ENCODE measurements at places on chromosomes 11 and 22.

DNA sequence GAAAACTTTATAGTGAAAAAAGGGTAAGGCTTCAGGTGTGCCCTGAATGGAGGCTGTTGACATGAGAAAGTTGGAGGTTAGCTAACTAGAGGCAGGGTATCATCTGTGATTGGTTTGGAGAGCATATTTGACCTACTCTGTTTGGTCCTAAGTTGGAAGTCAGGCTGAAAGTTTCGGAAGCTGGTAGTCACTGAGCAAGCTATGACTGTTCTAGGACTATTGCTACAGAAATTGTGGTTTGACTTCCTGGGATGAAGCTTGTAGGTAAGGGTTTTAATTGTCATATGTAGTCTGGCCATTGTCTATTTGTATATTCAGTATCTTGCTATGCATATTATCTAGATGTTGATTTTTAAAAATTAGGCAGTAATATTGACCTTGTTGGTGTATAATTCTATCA lies 565.0 kb downstream of the TMEM135 start:
- H3K27me3 ChIP-seq = no peaks in the 10 kb centered on the region
- H3K27ac ChIP-seq = no peak overlapping the region
- ATAC-seq = no peak
- no peak overlapping the region for H3K4me3 ChIP-seq

GRCh38 chr11:66080055-66080817 lies 10.2 kb downstream of the PACS1 start:
- ATAC-seq = no peak
- H3K4me3 ChIP-seq = peak overlapping the region; percentile 5
- peak overlapping the region; percentile 80 for H3K27ac ChIP-seq
- H3K4me1 ChIP-seq = peaks cover 87% of the 10 kb centered on the region
- peaks cover 27% of the 10 kb centered on the region for H3K36me3 ChIP-seq

DNA sequence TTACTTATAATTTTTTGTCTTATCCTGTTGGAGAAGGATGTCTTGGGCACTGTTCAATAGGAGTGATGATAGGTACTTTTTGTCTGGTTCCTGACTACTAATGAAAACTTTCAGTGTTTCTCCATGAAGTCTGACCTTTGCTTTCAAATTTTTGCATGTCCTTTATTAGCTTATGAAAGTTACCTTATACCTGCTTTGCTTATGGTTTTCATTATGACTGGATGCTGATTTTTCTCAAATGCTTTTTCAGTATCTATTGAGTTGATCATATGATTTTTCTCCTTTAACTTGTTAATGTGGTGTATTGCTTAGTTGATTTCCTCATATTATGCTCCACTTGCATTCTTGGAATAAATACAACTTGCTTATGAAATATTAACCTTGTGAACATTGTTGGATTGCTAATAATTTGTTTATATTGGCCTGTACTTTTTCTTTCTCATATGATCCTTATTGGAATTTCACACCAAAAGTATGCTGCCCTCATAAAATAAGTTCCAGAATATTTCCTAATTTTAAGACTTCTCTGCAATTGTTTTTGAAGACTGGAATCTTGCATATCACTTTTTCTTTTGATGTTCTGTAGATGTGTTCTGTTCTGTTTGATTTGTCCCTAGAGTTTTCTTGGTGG lies 85.0 kb upstream of the SC5D start:
- H3K27ac ChIP-seq = no peak overlapping the region
- peaks cover 5% of the 10 kb centered on the region for H3K4me1 ChIP-seq
- H3K27me3 ChIP-seq = peaks cover 19% of the 10 kb centered on the region
- no peaks in the 10 kb centered on the region for H3K36me3 ChIP-seq
- ATAC-seq = peak; percentile 45
- no peak overlapping the region for H3K4me3 ChIP-seq

DNA sequence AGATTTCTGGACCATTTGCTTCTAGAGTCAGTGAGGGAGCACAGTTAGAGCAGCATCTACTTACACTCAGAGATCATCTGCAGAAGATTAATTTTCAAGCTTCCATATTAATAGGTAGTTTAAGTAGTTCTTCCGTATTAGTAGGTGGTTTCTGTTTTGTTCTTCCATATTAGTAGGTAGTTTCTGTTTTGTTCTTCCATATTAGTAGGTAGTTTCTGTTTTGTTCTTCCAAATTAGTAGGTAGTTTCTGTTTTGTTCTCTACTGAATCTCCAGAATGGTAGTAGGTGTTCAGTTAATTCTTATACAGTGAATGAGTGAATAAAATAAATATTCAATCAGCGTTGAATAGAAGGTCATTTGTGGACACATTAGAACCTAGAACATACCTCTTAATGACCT lies 175.7 kb downstream of the TMEM135 start:
- no peak for ATAC-seq
- no peak overlapping the region for H3K27ac ChIP-seq
- H3K4me1 ChIP-seq = peaks cover 10% of the 10 kb centered on the region
- H3K27me3 ChIP-seq = no peaks in the 10 kb centered on the region
- H3K36me3 ChIP-seq = peaks cover 6% of the 10 kb centered on the region

DNA sequence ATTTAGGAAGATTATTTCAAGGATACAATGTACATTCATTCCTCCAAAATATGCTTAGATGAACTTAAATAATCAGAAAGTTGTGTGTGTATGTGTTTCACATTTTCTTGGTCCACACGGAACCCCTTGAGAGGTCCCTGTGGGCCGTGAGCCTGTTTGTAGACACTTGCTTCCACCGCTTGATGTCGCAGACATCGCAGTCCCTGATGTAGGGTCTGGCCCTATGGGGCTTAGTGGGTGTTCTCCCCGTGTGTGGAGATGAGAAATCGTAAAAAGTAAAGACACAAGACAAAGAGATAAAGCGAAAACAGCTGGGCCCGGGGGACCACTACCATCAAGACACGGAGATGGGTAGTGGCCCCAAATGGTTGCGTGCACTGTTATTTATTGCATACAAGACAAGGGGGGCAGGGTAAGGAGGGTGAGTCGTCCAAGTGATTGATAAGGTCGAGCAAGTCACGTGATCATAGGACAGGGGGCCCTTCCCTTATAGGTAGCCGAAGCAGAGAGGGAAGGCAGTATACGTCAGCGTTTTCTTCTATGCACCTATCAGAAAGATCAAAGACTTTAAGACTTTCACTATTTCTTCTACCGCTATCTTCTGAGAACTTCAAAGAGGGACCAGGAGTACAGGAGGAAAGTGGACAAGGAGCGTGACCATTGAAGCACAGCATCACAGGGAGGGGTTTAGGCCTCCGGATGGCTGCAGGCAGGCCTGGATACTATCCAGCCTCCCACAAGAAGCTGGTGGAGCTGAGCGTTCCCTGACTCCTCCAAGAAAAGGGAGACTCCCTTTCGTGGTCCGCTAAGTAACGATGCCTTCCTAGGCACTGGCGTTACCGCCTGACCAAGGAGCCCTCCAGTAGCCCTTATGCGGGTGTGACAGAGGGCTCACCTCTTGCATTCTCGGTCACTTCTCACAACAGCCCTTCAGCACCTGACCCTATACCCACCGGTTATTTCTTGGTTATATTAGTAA lies 1.2 kb upstream of the APOBEC3C start:
- H3K4me3 ChIP-seq = peak overlapping the region; percentile 38
- peak overlapping the region; percentile 99 for H3K27ac ChIP-seq
- H3K27me3 ChIP-seq = no peaks in the 10 kb centered on the region
- peaks cover 41% of the 10 kb centered on the region for H3K4me1 ChIP-seq
- H3K36me3 ChIP-seq = peaks cover 10% of the 10 kb centered on the region

- no peak overlapping the region for H3K4me3 ChIP-seq
- no peaks in the 10 kb centered on the region for H3K27me3 ChIP-seq
- ATAC-seq = no peak
- no peaks in the 10 kb centered on the region for H3K4me1 ChIP-seq
Observed at GRCh38 chr11:90349731-90350130, 126.9 kb upstream of the CHORDC1 start.

DNA sequence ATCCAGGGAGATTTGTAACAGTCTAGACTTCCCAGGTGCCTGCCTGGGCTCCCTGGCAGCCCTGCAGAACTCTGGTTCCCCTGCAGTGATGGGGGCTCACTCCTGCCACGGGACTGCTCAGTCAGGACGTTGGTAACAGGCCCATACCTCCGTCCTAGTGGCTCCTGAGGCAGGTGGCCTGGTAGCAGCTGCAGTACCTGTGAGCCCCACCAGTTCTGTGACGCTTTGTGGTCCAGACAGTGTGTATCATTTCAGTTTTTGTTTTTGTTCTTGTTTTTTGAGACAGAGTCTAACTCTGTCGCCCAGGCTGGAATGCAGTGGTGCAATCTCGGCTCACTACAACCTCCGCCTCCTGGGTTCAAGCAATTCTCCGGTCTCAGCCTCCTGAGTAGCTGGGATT lies 27.8 kb downstream of the POLR3H start:
- H3K4me1 ChIP-seq = no peaks in the 10 kb centered on the region
- ATAC-seq = peak; percentile 12
- H3K27ac ChIP-seq = no peak overlapping the region
- H3K36me3 ChIP-seq = peaks cover 58% of the 10 kb centered on the region
- H3K27me3 ChIP-seq = no peaks in the 10 kb centered on the region

- H3K4me1 ChIP-seq = peaks cover 14% of the 10 kb centered on the region
- ATAC-seq = no peak
- no peaks in the 10 kb centered on the region for H3K36me3 ChIP-seq
- peaks cover 81% of the 10 kb centered on the region for H3K27me3 ChIP-seq
Observed at GRCh38 chr11:45659818-45660160, 5.6 kb downstream of the CHST1 start.

DNA sequence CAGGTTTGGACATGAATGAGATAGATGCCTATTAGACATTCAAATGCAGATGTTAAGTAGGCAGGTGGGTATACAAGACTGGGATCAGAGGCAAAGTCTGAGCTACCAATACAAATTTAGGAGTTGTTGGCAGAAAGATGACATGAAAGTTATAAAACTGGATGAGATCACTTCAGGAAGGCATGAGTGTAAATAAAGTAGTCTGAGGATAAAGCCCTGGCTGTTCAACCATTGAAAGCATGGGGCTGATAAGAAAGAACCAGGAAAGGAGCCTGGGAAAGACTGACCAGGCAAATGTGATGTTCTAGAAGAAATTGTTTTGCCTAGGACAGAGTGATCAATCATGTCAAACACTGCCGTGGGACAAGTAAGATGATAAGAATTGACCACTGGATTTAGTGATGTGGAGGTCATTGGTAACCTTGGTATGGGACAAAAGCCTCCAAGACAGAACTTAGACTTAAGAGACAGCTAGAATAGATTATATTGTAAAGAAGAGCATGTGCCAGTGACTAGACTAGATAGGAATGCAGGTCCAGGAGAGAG lies 98.5 kb downstream of the EHF start:
- H3K4me3 ChIP-seq = no peak overlapping the region
- no peaks in the 10 kb centered on the region for H3K27me3 ChIP-seq
- no peaks in the 10 kb centered on the region for H3K4me1 ChIP-seq
- no peak overlapping the region for H3K27ac ChIP-seq
- no peak for ATAC-seq

- peaks cover 11% of the 10 kb centered on the region for H3K4me1 ChIP-seq
- H3K4me3 ChIP-seq = no peak overlapping the region
- H3K27me3 ChIP-seq = no peaks in the 10 kb centered on the region
- peak; percentile 59 for ATAC-seq
Observed at GRCh38 chr11:2358754-2359442, 18.2 kb upstream of the CD81 start.

GRCh38 chr11:87859636-87860035 lies 315.6 kb downstream of the RAB38 start:
- H3K27ac ChIP-seq = no peak overlapping the region
- H3K4me3 ChIP-seq = no peak overlapping the region
- no peak for ATAC-seq

GRCh38 chr22:50622723-50623327 lies 5.1 kb downstream of the ARSA start:
- peak overlapping the region; percentile 94 for H3K27ac ChIP-seq
- H3K36me3 ChIP-seq = no peaks in the 10 kb centered on the region
- no peak overlapping the region for H3K4me3 ChIP-seq
- no peaks in the 10 kb centered on the region for H3K27me3 ChIP-seq

DNA sequence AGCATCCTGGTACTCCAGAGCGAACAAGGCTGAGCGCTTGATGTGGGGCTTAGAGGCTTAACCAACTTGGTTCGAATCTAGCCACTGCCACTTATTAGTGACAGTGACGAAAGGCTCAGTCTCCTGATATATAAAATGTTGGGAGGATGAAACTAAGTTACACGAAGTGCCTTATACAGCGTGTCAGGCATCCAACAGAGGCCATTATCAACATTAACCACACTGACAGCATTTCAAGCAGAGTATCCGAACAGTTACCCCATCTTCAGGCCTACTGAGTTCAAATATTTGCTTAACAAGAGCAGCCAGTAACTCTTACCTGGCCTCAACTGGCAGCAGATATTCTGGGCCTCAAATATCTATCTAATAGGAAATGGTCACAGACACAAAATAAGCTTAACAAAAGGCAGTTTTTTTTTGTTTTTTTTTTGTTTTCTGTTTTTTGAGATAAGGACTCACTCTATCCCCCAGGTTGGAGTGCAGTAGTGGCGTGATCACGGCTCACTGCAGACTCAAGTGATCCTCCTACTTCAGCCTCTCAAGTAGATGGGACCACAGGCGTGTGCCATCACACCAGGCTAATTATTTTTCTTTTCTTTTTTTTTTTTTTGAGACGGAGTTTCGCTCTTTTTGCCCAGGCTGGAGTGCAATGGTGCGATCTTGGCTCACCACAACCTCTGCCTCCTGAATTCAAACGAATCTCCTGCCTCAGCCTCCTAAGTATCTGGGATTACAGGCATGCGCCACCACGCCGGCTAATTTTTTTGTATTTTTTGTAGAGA lies 2.9 kb downstream of the SERPIND1 start:
- no peak overlapping the region for H3K4me3 ChIP-seq
- no peaks in the 10 kb centered on the region for H3K27me3 ChIP-seq
- no peak for ATAC-seq
- no peak overlapping the region for H3K27ac ChIP-seq
- peaks cover 30% of the 10 kb centered on the region for H3K36me3 ChIP-seq

DNA sequence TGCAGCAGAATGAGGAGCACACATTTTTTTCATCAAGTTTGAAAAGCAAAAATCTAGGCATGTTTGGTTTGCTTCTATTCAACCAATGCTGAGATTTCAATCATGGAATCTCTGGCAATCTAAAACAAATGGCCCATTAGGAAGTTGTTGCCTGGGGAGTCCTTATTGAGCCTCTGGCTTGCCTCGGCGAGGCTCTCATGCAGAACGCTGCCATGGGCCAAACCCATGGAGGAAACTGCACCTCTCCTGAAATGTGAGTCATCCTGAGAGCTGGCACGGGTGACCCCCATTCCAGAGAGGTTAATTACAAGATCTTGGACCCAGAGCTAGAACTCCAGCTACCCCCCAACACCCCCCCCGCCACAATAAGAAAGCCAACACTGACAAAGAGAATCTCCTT lies 80.7 kb downstream of the MN1 start:
- no peak overlapping the region for H3K4me3 ChIP-seq
- no peak overlapping the region for H3K27ac ChIP-seq
- H3K36me3 ChIP-seq = no peaks in the 10 kb centered on the region
- no peaks in the 10 kb centered on the region for H3K4me1 ChIP-seq
- peaks cover 15% of the 10 kb centered on the region for H3K27me3 ChIP-seq

GRCh38 chr22:45683680-45684079 lies 12.0 kb downstream of the ATXN10 start:
- ATAC-seq = no peak
- peaks cover 6% of the 10 kb centered on the region for H3K36me3 ChIP-seq
- H3K4me1 ChIP-seq = peaks cover 17% of the 10 kb centered on the region
- H3K4me3 ChIP-seq = no peak overlapping the region
- no peak overlapping the region for H3K27ac ChIP-seq
